ENCODE measurements at places on chromosomes 2 and 18.
A peak's percentile ranks its signal among the peaks of the same experiment; 100 is the strongest.

DNA sequence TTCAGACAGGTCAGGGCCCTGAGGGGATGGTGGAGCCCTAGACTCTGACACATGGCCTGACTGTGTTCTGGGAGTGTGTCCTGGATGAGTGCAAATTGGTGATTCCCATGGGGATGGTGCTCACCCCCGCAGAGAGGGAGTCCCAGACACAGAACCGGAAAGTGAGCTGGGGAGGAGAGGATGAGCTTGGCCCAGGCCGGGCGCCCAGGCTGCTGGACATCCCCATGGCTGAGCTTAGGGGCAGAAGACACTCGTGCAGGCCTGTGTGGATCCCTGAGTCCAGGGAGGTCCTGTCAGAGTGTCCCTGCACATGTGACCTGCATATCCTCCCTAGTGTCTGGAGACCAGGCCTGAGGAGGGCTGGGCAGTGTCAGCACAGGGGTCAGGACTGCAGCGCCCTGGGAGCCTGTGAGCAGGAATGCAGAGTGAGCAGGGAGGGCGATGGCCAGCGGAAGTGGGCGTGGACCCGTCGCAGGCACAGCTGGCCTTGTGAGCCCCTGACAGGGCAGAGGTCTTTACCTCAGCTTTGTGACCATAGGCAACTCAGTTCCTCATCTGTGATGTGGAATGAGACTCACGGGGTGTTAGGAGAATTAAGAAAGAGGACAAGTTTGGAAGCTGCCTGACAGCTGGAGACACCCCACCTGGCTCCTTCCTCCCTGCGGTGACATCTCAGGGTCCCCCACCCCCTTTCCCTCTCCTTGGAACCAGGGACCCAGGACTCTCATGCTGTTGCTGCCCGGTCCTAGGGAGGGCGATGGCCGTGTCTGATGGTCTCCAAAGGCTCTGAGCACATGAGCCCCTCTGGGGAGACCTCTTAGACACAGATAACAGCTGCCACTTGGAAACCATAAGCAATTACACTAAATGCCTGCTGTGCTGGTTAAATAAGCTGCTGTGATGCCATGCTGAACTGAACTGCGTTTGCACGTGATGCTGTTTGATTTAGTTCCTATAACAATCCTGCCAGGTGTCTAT lies 62.6 kb upstream of the HS6ST1 start:
- no peak for DNase-seq

DNA sequence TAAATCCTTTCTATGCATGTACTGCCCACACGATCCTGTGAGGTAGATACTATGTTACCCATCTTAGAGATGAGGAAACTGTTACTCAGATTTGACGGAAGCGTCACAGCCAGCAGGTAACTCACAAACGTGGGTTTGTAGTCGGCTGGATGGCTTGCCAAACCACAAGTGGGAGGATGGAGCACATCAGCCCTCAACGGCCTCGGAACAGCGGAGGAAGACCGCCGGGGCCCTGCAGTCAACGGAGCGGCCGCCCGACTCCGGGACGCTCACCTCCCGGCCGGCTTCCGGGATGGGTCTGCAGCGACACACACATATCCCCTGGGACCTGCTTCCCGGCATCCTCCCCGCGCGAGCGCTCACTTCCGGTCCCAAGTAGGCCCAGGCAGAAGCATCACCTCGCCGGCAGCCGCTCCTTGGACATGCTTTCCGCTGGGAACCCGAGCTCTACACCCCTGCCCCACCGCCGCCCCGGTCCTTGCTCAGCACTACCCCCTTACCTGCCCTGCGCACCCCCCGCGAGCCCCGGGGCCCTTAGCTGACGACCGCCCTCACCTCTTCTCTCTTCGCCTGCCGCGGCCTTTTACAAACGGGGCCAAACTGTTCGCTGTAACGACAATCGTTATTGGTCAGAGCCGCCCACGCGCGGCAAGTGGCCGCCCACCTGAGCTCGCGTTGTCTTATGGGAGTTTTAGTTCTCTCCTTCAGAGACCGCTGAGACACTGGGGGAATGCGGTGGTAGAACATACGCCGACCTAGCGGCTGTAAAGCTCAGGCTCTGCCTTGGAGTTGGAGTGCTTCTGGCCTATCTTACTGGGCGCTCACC lies at the start of gene C2orf42:
Gene C2orf42, minus strand, starts transcription at position 602 of the 826 bp plus-strand sequence. CDS start 9,034 bp downstream, outside the sequence.
- peak; percentile 95 for DNase-seq

DNA sequence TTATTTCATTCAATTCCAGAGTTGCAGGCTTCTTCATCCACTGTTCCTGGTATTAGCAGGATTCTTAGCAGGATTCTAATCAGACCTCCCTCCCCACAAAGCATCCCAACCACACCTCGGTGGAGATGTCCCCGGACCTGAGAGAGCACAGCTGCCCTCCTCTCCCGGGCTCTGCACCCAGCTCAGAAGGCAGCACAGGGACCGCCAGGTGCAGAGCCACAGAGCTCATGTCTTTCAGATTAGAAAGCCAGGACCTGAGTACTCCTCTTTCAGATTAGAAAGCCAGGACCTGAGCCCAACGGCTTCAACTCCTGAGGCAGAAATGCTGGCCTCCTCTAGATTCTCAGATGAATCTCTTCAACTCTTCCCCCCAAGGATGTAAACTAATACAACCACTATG lies 152.3 kb downstream of the MYO5B start:
- no peak for DNase-seq

DNA sequence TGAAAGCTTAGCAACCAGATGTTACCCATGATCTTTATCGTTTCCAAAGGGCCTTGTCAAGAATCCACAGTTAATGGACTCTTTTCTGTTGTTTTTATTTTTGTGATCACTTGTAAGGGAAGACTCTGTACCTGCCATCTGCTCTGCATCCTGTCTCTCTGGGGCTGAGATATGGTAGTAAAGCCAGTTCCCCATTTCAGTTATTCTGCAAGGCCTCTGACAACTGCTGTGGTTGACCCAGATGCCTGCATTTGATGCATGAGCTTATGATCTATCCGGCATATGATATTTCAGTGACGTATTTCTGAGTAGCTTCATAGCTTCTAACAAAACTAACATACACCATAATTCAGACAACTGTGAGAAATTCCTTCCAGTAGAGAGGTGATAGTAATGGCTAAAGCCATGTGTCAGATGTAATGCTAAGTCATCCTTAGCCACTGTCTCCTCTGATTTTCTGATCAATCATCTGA lies 105.1 kb downstream of the TPO start:
- DNase-seq = no peak

- peak; percentile 89 for DNase-seq
Measured at GRCh38 chr2:37713258-37713700, 41.8 kb upstream of the CDC42EP3 start.

DNA sequence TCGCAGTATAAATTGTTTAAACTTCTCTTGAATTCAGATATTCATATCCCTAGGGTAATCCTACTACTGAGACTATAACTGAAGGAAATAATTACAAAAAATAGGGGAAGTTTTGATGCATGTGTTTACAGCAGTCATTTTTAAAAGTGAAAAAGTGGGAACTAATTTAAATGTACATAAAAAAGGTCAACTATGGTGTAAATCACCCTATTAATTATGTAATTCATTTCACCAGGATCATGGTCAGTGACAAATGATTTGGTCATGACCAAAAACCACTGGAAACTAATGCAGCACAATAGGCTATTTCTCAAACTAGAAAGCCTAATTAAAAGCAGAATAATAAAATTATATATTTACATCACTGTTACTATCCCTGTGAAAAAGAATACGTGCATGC lies 5.0 kb upstream of the CNGA3 start:
- DNase-seq = no peak

DNA sequence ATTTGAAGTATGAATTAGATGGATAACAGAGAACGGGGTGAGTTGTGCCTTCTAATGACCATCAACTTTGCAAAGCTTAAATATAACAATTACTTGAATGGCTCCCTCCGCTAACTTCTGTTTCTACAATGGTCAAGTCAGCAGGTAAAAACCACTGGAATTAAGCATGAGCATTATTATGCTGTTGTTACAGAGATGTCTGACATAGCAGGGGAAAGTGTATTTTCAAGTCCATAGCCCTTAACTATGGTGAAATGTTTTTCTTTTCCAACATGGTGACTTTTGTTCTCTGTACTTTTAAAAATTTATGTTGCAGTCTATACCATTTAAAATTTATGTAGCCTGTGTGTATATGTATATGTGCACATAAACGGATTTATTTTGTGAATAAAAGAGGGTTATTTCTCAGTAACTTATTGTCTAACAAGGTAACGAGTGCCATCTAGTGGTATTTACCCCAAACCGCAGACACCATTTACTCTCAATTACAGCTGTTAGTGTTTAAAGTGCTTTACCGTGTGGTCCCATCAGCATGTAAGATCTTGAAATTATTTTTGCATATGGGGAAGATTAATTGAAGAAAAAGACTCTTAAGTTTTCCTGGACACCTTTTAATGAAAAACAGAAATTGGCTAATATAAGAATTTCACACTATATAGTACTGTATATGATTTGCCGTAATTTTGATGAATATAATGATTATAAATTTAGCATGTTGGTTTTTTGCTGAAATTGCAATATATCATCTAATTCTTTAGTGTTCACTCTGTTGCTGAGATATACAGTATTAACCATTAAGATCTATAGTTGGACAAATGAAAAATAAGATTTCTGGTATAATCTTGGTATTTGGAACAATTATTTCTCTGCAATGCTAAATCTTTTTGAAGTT lies 78.2 kb downstream of the UBE2E3 start:
- no peak for DNase-seq

DNA sequence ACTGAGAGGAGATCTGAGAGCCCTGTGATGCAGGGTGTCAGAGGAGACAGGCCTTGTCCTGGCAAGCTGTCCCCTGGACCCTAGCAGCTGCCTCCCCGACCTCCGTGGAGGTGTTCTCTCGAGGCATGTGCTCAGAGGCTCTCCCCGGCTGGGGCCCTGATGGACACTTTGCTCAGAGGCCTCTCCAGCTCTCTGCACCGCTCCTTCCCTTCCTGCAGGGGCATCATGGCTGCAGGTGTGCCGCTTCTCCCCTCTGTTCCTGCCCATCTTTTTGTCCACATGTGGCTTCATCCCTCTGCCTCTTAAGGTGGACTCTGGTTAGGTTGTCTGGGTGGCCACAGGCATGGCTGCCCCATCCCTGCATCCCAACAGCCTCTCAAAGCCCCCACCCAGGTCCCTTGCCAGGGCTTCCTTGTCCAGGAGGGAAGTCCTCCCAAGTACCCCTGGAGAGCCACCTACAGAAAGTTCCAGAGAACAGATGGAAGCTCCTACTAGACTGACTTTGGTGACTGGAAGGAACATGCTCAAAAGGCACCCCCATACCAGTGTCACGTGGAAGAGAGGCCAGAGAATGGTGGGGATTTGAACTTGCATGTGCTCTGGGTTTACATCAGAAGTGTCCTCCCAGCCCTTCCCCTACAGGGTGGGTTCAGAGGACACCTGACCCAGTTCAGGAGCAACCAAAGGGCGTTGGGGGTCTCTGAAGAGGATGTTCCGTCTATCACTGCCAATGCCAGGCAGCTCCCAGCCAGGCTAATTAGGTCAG lies 120.4 kb downstream of the KLHL29 start:
- DNase-seq = no peak

DNA sequence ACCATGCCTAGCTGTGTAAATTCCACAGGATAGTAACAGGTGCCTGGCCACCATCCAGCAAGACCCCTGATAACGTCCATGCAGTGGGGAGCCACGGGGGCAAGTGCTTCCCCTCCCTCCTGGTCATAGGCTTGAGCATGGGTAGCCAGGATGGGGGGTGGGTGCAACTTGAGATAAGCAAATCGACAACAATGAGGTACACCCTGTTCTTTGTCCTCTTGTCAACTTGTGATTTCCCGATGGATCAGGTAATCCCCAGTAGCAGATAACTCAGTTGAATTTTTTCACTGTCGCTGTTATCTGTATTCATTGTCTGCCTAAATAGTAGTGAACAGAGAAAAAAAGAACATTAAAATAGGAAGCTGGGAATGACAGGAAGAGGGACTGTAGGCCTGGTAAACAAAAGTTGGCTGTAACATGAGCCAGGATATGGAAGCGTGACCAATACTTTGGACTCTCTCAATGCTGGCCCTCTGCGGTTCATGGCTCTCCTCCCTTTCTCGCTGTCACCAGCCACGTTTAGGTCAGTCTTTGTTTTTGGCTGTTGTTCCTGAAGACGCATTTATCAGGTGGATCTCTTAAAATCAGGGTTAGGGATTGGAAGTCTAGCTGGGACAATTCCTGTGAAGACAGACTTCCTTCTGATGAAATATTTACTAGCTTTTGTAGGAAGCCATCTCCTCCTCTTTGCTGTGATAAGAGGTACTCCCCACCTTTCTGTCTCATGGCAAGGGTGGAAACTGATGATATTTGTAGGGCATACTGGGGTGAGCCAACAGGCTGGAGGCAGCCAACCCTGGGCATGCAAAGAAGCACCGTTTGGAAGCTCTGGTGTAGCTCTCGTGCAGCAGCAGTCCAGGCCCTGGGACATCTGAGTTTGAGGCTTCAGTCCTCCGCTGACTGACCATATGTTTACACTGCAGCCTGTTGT lies 42.4 kb downstream of the TCF7L1 start:
- peak; percentile 17 for DNase-seq

DNA sequence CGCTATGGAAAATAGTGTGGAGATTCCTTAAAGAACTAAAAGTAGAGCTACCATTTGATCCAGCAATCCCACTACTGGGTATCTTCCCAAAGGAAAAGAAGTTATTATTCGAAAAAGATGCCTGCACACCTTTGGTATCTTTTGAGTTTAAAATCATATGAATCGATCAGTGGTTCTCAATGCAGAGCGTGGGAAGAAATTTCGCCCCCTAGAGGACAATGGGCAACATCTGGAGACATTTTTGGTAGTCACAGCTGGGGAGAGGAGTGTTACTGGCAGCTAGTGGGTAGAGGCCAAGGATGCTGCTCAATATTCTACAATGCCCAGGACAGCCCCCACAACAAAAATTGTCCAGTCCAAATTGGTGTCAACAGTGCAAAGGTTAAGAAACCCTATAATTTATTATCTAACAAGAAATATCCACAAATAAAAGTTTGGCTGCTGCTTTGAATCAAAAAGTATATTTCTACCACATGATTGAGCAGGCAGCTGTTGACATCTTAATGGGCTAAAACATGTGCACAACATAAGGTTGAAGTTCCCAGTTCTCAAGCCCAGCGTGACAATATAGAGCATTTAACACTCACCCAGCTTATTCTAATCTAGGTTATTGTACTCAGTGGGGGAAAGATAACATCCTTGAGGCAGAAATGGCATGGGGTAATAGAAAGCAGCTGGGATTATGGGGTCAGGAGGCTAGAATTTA lies 425.7 kb downstream of the LRATD1 start:
- DNase-seq = no peak
